GM23338 (cell line): ENCODE measurements at places on chromosomes 2 and 18.
A peak's percentile ranks its signal among the peaks of the same experiment; 100 is the strongest.

- DNase-seq, result no peak
- H3K36me3 ChIP-seq, result no peaks in the 10 kb centered on the region
- H3K27me3 ChIP-seq, result peaks cover 13% of the 10 kb centered on the region
- no peak overlapping the region for H3K4me3 ChIP-seq
- H3K27ac ChIP-seq, result no peak overlapping the region
Measured at GRCh38 chr2:105176429-105176828, 65.1 kb upstream of the GPR45 start.

DNA sequence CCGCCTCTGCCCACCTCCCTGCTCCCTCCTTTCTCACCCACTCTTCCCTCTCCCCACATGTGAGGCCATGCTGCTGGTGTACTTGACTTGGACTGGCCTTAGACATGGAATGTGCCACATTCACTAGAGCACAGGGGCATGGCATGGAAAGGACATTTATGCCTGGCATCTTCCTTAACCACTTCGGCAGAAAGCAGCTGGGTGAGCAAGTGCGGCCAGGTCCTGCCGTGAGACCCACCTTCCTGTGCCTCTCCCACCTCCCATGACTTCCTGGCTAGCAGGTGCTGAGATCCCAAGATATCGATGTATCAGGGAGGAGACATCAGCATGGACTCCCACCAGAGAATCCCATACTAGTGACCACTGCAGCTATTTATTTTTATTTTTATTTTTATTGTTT lies 13.0 kb downstream of the GPR55 start:
- DNase-seq, result no peak
- H3K27me3 ChIP-seq, result no peaks in the 10 kb centered on the region
- no peaks in the 10 kb centered on the region for H3K36me3 ChIP-seq
- H3K27ac ChIP-seq, result no peak overlapping the region

- no peak overlapping the region for H3K4me3 ChIP-seq
- DNase-seq, result no peak
- H3K36me3 ChIP-seq, result no peaks in the 10 kb centered on the region
Measured at GRCh38 chr2:220275454-220275853, 648.0 kb downstream of the SLC4A3 start.

- no peak overlapping the region for H3K27ac ChIP-seq
- H3K36me3 ChIP-seq, result peaks cover 3% of the 10 kb centered on the region; the same call in 1 of the 2 replicates
- H3K4me1 ChIP-seq, result no peaks in the 10 kb centered on the region
- no peak overlapping the region for H3K4me3 ChIP-seq
- no peaks in the 10 kb centered on the region for H3K27me3 ChIP-seq
Measured at GRCh38 chr2:120094795-120095194, 81.9 kb downstream of the EPB41L5 start.

- no peaks in the 10 kb centered on the region for H3K36me3 ChIP-seq
- no peaks in the 10 kb centered on the region for H3K4me1 ChIP-seq
- DNase-seq, result no peak
Measured at GRCh38 chr2:114960389-114960788, 517.9 kb downstream of the DPP10 start.

DNA sequence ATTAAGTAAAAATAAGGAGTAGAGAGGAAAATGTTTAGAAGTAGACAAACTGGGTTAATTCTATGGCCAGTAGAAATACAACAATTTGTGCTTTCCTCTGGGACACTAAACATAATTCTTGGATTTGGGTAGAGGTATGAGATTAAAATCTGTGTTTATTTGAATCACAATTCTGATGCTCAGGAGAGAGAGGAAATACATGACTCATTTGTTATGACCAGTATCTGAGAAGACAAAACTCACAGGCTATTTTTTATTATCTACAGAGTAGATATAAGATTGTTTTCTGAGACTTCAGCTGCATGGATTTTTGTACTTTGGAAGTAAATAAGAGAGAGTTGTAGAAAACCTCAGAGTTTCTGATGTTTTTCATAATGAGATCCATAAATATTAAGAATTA lies 315.7 kb upstream of the CWC22 start:
- no peak overlapping the region for H3K27ac ChIP-seq
- DNase-seq, result no peak
- H3K4me3 ChIP-seq, result no peak overlapping the region
- H3K27me3 ChIP-seq, result no peaks in the 10 kb centered on the region

DNA sequence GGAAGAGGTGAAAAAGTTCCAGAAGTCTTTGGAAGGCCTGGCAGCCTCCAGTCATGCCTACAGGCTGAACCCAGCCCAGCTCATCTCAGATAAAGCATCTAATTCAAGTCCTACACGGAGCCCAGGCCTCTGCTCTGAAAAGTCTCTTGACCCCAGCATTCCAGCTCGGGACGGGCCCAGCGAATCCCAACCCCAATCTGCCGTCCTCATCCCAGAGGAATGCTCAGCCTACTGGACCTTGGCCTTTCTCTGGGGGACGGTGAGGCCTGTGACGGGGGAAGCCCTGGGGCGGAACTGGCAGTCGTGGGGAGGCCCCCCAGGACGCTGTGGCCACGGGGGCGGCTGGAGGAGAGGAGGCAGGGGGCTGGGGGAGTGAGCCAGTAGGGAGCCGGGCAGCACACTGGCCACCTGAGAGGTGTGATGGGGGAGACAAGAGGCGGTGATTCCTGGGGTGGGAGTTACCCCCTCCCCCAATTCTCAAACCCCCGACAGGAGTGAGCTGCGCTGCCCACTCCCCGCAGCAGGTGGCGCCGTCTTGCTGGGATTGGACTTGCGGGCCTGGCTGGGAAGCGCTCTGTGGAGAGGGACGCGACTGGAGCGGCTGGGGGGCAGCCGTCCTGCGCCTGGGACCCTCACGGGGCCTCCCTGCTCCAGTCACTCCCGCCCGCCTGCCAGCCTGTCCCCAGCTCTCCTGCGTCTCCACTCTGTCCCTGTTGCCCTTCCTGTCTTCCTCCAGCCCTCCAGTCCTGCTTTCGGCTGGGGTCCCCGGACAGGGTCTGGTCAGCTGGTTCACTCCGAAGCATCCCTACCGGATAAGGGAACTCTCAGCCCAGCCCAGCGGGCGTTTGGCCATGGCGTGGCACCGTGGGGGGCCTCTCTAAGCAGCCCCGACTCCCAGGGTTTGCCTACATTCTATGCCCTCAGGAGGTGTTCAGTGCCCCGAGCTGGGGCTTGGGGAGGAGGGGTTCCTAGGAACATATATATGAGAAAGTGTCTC lies 182.6 kb upstream of the HAAO start:
- peaks cover 7% of the 10 kb centered on the region; the same call in 1 of the 2 replicates for H3K4me1 ChIP-seq
- DNase-seq, result peak; percentile 86
- H3K27me3 ChIP-seq, result no peaks in the 10 kb centered on the region
- H3K4me3 ChIP-seq, result peak overlapping the region; percentile 51
- H3K27ac ChIP-seq, result no peak overlapping the region

DNA sequence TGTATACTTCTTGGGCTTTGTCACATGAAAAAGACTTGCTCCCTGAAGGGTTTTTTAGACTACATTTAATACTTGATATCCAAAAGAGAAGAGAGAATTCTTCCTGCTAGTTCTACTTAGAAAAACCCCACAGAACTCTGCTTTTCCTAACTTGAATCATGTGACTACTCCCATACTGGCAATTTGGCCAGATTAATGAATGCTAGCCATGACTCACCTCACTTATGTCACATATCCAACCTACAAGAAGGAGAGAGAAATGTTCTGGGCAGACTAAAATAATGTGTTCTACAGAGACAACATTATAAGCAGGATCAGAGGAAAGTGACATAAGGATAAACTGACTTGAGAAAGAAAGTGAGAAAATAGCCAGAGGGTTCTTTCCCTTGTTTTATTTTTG lies 249.3 kb upstream of the GULP1 start:
- peaks cover 28% of the 10 kb centered on the region for H3K36me3 ChIP-seq
- no peak for DNase-seq

GRCh38 chr2:69700381-69700780 lies 41.6 kb upstream of the ANXA4 start:
- H3K36me3 ChIP-seq, result no peaks in the 10 kb centered on the region
- H3K4me1 ChIP-seq, result no peaks in the 10 kb centered on the region
- H3K4me3 ChIP-seq, result no peak overlapping the region
- no peak for DNase-seq
- no peak overlapping the region for H3K27ac ChIP-seq
- no peaks in the 10 kb centered on the region for H3K27me3 ChIP-seq

DNA sequence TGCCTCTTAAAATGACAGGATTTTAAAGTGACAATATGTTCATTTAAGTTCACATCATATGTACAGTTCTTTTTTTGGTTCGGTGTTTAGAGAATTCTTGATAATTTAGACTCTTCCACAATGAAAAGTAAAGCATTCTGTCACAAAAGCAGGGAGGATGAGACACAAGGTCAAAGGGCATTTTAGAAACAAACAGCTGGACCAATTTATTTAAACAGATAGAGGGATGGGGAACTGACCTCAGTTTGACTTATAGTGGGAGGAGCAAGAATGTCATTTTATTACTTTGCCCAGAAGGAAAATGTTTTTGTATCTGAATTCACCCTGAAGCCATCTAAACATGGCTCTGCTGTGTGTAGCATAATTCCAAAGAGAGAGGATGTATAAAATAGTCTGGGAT lies 128.5 kb downstream of the MEIS1 start:
- no peak for DNase-seq
- H3K36me3 ChIP-seq, result no peaks in the 10 kb centered on the region
- H3K4me3 ChIP-seq, result no peak overlapping the region

DNA sequence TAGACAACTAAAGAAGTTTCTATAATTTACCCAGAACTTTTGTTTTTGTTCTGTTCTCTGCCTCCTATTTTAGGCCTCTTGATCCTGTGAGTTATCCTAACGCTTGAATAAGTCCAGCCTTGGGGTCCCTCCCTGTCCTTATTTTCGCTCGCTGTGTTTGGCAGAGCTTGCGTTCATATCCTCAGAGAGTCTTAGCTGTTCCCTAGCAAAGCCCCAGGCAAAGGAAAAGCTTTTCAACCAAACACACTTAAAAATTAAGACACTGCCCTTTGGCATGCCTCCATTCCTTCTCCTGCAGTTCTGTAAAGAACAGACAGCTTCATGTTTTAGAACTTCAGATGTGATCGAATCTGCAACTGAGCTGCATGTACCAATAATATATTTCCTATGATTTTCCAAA lies 517.2 kb downstream of the SUCLG1 start:
- no peaks in the 10 kb centered on the region for H3K27me3 ChIP-seq
- H3K36me3 ChIP-seq, result no peaks in the 10 kb centered on the region
- DNase-seq, result no peak
- no peak overlapping the region for H3K27ac ChIP-seq
- H3K4me3 ChIP-seq, result no peak overlapping the region
- H3K4me1 ChIP-seq, result peaks cover 24% of the 10 kb centered on the region

DNA sequence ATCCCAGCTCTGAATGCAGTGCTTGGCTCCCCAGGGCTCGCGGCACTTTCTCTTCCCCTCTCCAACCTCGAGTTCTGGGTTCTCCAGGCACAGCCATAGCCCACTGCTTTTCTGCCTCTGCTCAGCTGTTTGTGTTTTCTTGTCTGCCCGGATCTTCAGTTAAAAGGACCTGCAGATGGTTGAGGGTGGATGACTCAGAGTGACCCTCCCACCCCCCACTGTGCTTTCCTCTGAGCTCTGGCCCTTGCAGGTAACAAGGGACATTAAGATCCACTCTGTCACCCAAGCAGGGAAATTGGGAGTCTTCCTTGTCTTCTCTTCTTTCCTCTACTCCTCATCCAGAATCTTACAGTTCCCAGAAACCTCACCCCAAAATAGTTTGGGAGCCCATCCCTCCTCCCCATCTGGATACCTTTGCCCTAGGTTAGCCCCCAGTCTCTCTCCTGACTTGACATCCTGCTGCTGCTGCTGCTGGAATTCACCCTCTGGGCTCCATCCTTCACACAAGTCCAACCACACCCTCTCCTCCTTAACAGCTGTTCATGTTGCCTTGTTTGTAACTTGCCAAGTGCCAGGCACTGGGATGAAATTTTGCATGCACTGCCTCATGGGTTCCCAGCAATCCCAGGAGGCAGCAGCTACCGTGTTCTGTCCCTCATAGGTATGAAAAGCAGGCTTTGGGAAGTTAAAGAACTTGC lies 157.9 kb upstream of the TTC39C start:
- H3K27ac ChIP-seq, result no peak overlapping the region
- no peaks in the 10 kb centered on the region for H3K36me3 ChIP-seq
- no peaks in the 10 kb centered on the region for H3K27me3 ChIP-seq
- no peak for DNase-seq

DNA sequence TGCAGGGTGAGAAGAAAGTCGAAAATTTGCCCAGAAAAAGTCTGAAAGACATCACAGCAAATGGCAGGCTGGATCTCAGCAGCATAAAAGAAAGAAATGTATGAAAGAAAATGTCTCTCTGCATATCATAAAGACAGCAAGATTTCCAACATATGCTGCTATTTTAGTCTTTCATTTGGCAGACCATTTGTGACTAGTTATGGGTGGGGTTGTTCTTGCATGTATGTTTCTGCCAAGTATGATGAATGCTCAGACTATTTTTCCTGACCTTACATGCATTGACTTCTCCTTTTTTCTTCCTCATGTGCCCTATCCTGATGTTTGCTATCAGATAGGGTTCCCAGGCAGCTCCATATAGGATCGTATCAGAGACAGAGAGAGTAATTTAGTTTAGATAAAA lies 58.5 kb upstream of the PARD3B start:
- H3K27me3 ChIP-seq, result no peaks in the 10 kb centered on the region
- no peaks in the 10 kb centered on the region for H3K4me1 ChIP-seq
- no peaks in the 10 kb centered on the region for H3K36me3 ChIP-seq
- no peak overlapping the region for H3K4me3 ChIP-seq

DNA sequence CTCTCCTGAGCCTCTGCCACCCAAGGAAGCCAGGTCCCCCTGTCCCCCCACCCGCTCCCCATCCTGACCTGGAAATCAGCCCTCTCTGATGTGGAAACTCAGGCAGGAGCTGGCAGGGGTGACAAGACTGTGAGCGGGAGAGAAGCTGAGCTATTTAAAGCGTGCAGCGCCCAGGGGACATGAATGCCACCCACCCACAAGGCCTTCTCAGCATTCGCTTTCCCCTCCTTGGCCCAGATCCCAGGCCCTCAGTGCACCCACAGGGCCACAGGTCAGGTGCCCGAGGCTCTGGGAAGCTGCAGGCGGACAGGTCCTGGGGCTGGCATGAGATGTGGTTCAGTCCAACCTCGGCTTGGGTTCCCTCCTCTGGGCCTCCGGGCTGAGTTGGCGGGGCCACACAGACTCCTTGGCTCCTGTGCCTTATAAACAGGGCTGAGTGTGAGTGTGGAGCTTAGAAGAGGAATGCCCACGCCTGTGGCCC lies 168.3 kb downstream of the SMAD7 start:
- no peaks in the 10 kb centered on the region for H3K4me1 ChIP-seq
- H3K4me3 ChIP-seq, result no peak overlapping the region
- H3K27me3 ChIP-seq, result no peaks in the 10 kb centered on the region
- no peak for DNase-seq
- no peaks in the 10 kb centered on the region for H3K36me3 ChIP-seq

GRCh38 chr2:227057060-227057459 lies 106.9 kb downstream of the COL4A4 start:
- no peaks in the 10 kb centered on the region for H3K4me1 ChIP-seq
- 0 out of 2 replicates have a peak overlapping the region, but pooled peaks have one; percentile 39 for H3K27ac ChIP-seq
- DNase-seq, result no peak
- no peaks in the 10 kb centered on the region for H3K27me3 ChIP-seq
- H3K36me3 ChIP-seq, result no peaks in the 10 kb centered on the region

DNA sequence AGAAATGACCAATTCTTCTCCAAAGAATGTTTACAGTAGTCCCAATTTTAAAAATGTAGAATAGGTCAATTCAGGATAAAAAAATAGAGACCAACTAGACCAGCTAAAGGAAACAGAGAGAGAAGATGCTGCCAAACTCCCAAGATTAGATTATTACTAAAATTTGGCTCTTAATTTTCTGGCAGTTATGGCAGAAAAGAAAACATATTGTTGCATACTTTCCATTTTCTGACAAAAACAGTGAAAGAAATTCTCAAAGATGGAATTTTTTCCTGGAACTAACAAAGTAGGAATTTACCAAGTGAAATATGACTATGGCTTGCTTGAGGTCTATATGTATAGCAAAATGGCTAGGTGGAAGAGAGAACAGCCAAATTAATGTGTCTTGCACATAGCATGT lies 138.3 kb upstream of the STK17B start:
- H3K4me1 ChIP-seq, result no peaks in the 10 kb centered on the region
- no peaks in the 10 kb centered on the region for H3K27me3 ChIP-seq
- H3K27ac ChIP-seq, result no peak overlapping the region
- no peaks in the 10 kb centered on the region for H3K36me3 ChIP-seq
